Suppressor macrophage treated with lipopolysaccharide for 4 hours (primary cell): ENCODE measurements at places on chromosomes 5 and 9.

- DNase-seq = no peak
These were observed 13.1 kb downstream of the DNAJB5 start for GRCh38 chr9:35002623-35003022.

DNA sequence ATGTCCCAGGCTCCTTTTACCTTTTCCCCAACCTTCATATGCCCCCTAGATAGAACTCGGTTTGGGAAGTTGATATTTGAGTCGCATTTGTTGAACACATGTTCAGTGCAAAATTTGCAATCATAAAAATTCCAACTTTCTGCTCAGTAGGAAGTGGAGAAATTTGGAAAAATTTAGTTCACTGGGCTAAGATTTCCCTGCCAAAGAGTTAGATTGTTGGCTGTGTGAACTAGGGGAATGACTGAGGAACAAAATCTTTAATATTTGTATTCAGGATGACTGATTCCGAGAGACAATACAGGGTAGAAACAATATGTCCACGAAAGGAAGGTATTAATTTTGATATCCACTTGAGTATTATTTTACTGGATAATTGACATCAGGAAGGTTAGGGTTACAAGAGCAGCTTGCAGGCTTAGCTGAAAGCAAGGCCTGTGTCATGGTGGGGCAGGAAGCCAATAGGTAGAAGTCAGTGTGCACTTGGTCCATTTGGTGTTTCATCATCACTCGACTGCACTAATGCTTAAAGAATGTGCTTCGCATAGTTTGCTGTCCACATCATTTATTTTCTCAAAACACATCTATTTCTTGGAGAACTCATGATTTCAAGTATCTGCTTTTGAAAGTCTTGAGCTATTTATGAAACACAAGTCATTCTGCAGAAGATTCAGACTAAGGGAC is 59.4 kb upstream of the GNA14 start:
- DNase-seq = no peak

DNA sequence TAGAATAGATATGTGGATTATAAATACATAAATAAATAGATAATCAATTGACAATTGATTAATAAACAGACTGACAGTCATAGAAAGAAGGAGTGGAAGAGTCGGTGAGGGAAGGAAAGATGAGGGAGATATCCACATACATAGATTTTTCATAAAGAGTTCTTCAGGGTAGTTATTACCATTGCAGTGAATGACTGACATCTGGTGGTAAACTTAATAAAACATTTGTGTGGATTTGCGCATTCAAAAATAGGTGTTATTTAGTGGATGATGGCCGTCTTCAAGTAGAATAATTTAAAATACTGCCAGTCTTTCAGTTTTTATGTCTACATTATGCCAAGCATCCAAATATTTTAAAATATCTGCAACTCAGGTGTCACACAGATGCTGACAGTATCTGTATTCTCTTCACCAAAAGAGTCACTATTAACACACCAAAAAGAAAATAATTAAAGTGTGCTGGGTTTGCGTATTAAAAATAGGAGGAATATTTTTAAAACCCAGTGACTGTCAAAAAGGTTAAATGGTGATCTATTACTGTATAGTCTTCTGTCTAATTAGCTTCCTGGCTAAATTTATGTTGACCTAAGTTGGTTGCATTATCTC is 78.8 kb downstream of the GIN1 start:
- peak; percentile 41 for DNase-seq

DNA sequence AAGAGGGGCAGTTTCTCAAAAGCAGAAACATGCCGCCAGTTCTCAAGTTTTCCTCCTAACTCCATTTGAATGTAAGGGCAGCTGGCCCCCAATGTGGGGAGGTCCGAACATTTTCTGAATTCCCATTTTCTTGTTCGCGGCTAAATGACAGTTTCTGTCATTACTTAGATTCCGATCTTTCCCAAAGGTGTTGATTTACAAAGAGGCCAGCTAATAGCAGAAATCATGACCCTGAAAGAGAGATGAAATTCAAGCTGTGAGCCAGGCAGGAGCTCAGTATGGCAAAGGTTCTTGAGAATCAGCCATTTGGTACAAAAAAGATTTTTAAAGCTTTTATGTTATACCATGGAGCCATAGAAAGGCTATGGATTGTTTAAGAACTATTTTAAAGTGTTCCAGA is 142.8 kb downstream of the NTRK2 start:
- DNase-seq = no peak

DNA sequence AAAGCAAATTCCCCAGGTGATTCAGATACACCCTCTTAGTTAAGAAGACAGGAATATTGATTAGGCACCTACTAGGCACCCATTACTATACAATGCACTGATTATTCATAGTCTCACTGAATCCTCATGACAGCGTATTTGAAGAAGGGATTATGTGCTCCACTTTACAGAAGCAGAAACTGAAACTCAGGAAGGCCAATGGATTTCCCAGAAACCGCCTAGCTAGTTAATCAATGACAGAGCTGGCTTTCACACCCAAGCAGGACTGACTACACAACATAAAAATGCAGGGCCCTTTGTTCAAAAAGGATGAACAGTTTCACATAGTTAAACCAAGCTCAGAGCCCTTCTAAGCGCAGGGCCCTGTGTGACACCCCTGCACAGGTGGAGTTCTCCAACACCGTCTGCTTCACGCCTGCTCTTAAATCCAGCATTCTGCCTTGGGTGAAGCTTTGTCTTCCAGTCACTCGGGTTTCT is 117.3 kb downstream of the TTLL11 start:
- DNase-seq = peak; percentile 31

GRCh38 chr9:16970321-16970720 is 99.9 kb upstream of the BNC2 start:
- DNase-seq = no peak

DNA sequence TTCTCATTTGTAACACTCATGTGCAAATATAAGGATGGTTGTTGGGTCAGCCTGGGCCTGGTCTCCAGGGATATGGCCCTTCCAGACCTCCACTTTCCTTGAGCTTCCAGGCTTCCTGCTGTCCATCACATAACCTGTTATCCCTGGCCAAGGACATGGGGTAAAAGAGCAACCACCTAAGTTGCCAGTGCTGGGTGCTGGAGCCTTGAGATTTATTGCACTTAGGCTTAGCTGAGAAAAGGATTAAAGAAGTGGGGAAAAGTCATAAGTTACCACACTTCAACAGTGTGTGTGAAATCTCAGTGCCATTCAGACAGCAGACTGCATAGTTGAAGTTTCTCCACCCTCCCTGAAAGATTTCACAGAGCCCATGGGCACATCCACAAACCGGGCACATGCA is 58.6 kb upstream of the PANK3 start:
- DNase-seq = no peak

- no peak for DNase-seq
These were observed 175.5 kb downstream of the GNA14 start for GRCh38 chr9:77472646-77473045.

- DNase-seq = no peak
These were observed 140.8 kb downstream of the CEP120 start for GRCh38 chr5:123282444-123282843.

- DNase-seq = no peak
These were observed 2353.8 kb downstream of the MAT2B start for GRCh38 chr5:165859251-165859650.

- no peak for DNase-seq
These were observed 213.3 kb downstream of the IRX2 start for GRCh38 chr5:2538169-2538568.

- peak; percentile 6 for DNase-seq
These were observed 16.0 kb downstream of the ATP10B start for GRCh38 chr5:160835818-160836528.

DNA sequence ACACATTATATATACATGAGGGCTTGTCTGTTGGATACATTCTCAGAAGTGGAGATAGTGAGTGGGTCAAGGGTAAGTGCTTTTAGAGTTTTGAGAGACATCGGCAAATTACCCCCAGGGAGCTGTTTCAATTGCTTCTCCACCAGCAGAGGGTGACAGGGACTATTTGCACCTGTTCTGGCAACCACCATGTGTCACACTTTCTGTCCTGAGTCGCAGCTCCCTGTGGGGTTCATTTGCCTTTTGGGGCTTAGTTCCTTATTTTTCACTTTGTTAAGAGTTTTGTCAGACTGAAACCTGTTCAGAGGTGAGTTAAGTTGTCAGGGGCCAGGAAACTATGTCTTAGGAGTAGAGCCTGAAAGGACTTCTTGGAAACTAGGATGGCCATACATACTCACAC is 20.1 kb upstream of the SLC36A1 start:
- DNase-seq = no peak

GRCh38 chr5:154276973-154277331 is 86.4 kb downstream of the GALNT10 start:
- DNase-seq = no peak

- no peak for DNase-seq
These were observed 6.5 kb downstream of the CTNND2 start for GRCh38 chr5:11897781-11898180.

DNA sequence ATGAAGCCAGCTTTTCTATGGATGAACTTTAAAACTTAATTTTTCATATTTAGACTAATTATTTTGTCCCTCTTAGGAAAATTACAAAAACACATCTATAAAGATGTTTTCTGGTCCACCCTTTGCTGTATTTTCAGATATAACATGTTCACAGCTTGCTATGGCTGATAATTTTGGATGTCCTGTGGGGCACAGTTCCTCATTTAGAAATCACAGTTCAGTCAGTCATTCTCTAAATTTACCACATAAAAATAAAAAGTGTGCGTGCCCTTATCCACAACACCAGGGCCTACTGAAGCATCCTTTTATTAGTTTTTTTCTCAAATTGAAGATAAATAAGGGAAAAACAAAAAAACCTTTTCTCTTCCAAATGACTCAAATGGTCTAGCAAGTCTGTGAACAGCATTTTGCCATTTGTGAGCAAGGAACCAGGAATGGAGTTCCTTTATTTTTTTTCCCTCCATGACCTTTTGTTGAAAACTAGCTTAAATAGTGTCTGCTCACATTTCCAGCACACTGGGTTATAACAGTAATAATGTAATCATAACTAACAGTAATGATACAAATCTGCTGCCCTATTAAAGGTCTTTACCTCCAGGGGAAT is 87.1 kb downstream of the CEMIP2 start:
- DNase-seq = peak; percentile 33

- no peak for DNase-seq
These were observed 16.4 kb downstream of the TRIP13 start for GRCh38 chr5:909086-909485.

- no peak for DNase-seq
These were observed 79.2 kb downstream of the COL5A1 start for GRCh38 chr9:134720796-134721195.

- DNase-seq = no peak
These were observed 74.3 kb upstream of the TGFBR1 start for GRCh38 chr9:99030610-99031109.

DNA sequence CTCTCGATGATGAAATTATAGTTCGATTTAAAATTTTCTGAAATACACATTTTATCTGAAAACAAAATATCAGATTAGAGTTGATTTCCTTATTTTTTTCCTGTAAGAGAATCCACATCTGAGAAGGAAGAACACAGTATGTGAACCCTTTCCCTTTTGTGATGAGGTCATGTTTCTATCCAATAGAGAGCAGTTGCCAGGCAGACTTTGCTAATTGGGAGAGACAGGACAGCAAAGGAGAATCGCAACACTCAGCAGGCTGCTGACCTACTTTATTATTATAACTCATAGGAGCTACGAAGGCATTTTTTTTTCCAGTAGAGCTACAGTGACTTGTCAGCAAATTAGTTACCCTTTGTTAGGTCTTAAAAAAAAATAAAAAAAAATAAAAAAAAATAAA is 242.1 kb downstream of the HCN1 start:
- DNase-seq = no peak

DNA sequence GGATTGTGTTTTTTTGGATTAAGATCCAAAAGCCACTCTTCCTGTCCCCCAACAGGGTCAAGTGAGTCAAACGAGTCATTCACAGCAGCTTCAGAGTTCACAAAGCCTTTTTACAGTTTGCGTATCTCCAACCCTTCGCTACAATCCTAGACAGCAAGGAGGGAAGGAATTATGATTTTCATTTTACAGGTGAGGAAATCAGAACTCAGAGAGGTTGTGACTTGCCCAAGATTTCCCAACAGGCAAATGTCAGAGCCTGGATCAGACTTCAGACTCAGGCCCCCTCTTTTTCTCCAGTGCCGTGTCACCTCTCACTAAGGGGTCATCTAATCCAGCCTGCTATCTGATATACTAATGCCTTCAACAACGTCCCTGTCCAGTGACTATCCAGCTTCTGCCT is 72.1 kb upstream of the XPA start:
- DNase-seq = no peak

DNA sequence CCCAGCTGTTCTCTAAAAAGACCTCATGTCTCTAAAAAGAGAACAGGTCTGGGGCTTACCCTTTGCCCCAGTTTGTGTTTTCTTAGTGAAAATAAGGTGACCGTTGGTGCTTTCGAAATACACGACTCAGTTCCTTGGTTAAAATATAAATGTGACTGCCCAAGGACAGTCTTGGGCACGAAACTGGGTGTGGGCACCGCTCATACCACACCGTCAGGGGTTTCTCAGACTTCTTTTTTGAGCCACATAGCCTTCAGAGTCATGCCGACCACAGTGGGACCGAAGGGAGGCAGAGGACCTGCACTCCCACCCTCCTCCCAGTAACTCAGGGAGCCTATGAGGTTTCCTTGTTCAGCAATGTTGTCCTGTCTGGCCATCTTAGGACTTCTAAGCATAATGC is 6.5 kb downstream of the SNX18 start:
- DNase-seq = no peak

DNA sequence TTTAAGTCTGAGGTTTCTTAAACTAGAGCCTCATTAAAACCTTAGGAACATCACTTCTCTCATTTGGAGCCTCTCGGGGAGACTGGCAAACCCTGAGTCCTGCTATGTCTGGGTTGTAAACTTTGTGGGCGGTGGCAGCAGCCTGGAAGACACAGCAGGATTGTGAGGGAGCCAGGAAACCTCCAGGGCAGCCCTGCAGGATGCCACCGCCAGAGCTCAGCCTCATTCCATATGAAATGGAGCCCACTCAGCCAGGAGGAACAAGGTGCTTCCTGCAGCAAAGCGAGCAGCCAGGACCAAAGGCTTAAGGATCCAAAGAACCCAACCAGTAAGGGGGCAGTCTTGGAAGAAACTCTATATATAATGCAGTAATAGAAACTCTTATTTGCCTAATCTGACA is 37.9 kb upstream of the IDNK start:
- DNase-seq = no peak

GRCh38 chr5:116375926-116376325 is 198.7 kb downstream of the SEMA6A start:
- no peak for DNase-seq

DNA sequence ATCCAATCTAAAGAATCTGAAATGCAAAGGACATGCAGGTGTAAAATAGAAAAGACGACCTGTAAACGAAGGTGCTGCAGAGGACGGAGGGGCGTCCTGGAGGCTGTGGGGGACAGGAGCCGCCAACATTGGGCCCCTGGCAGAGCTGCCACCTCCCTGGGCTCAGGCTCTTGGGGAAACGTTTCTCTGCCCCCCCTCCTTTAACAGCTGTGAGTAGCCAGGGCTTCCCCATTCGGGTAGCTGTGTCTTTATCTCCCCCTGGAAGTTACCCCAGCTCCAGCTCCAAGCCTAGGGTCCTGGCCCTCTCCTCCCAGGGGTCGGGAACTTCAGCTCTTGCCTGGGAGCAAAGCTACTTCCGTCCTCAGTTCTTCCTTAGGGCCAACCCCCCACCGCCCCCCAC is 51.5 kb downstream of the PSD2 start:
- DNase-seq = no peak
